ENCODE measurements at places on chromosomes 7 and 10.

- DNase-seq = no peak
Measured at GRCh38 chr10:1119027-1119426, 62.8 kb downstream of the WDR37 start.

- no peak for DNase-seq
Measured at GRCh38 chr7:101874028-101874427, 56.6 kb downstream of the CUX1 start.

DNA sequence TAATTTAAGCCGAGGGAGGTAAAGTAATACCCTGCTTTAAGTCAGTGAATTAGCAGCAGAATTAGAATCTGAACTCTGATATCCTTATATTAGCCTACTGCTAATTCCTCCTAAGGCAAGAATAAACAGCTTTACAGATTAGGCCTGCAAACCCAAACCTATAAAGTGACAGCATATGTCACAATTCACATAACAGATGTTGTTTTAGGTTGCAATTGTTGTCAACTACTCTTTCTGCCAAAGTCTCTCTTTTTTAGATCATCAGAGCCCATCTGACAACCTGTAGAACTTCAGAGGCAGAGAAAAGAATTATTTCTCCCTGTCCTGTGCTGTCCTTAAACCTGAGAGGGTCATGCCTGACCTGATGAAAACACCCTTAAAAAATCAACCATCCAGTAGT lies 167.2 kb downstream of the PRKG1 start:
- no peak for DNase-seq

- no peak for DNase-seq
Measured at GRCh38 chr10:117461766-117462423, 80.7 kb upstream of the EMX2 start.

DNA sequence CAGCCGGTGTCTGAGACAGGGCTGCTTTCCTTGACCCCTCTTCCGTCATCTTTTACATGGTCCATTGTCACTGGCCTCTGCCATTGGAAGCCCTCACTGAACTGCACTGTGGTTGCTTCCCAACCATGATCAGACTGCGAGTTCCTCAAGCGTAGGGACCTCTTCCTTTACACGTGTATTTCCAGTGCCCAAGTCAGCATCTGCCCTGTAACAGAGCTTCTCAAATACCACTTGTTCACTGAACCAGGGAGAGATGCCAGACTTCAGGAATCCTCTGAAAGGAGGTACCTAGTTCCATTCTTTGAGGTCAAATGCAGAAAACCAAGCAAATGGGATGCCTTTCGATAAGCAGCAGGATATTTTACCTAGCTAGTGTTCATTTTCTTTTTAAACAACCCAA lies 145.1 kb downstream of the NRP1 start:
- DNase-seq = no peak

GRCh38 chr10:125105706-125106255 lies 54.6 kb downstream of the CTBP2 start:
- no peak for DNase-seq

DNA sequence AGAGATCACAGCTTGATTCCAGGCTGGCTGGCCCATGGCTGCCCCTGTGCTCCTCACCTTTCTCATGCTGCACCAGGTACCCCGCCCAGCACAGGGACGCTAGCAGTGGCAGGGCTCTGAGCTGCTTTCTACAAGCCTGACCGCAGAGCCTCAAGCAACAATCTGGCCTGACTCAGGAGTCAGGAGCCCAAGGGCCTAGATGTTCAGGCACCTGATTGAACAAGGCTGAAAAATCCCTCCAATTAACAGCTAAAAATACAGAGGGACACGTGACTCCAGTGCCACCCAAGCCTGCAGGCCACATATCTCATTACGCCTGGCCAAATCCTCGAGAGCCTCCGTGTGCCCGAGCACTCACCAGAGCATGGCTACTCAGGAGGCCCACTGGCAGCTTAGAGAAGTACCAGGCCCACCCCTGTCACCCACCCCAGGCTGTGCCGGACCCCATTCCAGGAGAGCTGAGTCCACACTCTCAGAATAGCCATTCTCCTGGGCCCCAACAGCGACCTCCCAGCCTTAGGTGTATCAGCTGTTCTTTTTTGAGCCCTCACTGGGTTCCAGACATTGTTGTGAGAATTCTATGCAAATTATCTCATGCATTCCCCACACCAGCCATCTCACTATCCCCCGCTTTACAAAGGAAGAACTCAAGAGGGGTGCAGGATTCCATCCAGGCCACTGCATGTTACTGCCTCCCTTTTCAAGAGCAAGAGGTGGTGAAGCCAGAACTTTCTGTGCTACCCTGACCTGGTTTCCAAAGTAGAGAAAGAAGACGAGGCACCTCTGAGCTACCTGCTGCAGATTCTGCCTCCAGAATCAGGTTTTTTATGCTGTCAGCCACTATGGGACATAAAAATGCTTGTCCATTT lies 98.3 kb downstream of the COL13A1 start:
- no peak for DNase-seq

DNA sequence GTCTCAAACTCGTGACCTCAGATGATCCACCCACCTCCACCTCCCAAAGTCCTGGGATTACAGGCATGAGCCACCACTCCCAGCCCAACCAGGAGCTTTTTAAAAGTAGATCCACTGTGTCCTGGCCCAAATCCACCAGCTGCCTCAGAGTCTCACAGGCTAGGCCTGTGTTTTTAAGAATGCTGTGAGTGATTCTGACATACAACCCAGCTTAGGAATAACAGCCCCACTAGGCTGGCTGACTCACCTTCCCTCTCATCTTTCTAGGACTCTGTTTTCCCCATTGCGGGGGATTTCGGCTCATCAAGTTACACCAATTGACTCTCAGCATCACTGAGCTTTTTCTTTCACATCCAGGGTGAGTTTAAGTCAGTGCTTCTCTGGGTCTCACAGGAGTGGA lies 207.6 kb downstream of the SKIDA1 start:
- DNase-seq = no peak

DNA sequence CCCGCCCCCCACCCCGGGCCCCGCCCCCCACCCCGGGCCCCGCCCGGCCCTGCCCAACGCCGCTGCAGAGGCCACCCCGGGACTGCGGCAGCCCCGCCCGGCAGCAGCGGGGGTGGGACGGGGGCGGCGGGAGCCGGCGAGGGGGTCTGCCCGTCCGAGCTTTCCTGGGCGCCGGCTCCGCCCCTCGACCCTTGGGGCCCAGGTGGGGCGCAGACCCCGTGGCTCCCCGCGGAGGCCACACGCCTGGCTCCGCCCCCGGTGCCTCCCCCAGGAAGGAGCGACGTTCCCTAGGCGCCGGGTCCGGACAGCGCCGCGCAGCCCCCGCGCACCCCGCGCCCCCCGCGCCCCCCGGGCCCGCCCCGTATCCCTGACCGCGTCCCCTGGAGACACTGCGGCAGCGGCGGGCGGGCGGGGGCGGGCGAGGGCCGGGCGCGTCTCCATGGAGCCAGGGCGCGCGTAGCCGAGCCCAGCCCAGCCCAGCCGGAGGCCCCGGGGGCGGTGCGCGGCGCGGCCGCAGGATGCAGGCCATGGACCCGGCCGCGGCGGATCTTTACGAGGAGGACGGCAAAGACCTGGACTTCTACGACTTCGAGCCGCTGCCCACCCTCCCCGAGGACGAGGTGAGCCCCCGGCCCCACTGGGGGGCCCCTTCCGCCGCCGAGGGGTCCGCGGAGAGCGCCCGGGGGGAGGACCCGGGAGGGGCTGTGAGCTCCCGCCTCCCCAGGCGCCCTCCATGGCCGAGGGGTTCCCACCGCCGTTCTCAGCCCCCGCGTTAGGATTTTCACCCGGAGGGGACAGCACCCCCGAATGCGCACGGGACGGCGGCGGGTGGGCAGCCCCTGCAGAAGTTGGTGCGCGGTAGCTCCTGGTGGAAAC lies at the start of gene KNDC1:
KNDC1 (plus strand) TSS at position 270 of the 876 bp plus-strand sequence; CDS start at position 519, 249 bp downstream.
- no peak for DNase-seq

- DNase-seq = no peak
Measured at GRCh38 chr10:57015595-57016318, 654.7 kb upstream of the ZWINT start.

GRCh38 chr7:95105627-95106026 lies 198.2 kb downstream of the PPP1R9A start:
- DNase-seq = no peak

Measured in brain pericyte (primary cell).